ENCODE measurements at places on chromosomes 3 and 15. TPM values are rescaled to one million over a fixed set of nuclear protein-coding genes. Genes with fewer than 3 reads are reported as not detected.

DNA sequence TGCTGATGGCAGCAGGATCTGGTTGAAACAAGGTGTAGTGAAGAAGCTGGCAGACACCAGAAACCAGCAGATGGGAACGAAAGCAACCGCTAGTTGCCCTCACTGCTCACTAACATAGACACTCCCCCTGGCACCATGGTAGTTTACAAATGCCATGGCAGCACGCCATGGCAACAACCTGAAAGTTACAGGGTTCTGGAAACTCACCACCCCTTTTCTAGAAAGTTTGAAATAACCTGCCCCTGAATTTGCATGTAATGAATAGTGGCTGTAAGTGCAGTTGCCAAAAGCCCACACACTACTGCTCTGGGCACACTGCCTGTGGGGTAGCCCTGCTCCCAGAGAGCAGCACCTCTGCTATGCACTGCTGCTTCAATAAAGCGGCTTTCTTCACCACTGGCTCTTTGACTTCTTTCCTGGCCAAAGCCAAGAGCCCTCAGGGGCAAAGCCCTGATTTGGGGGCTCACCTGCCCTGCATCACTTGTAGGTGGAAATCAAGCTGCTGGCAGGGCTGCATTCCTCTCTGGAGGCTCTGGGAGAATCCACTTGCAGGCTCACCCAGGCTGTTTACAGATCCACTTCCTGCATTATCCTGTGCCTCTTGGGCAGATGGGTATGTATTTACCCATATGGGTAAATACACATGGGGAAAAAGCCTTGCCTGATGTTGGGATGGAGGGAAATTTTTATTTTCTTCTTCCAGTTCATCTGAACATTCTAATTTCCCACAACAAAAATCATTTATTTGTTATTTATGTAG, 2.0 kb upstream of the GP9 start:
- peak; percentile 35 for DNase-seq

DNA sequence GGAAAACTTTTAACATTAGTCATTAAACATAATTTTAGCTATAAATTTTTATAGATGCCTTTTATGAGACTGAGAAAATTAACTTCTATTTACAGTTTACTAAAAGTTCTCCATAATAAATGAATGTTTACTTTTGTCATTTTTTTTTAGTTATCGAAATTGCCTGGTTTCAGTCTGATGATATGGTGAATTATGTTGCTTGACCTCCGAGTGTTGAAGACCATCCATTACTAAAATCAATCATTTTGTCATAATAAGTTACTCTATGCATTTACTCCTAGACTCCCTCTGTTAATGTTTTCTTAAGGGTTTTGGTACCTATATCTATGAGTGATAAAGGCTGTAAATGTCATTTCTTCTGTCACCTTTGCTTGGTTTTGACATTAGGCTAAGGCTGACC, 516.0 kb upstream of the ROBO1 start:
- no peak for DNase-seq

- DNase-seq = no peak
Measured at GRCh38 chr3:59839810-59840515, 790.1 kb upstream of the CFAP20DC start.

DNA sequence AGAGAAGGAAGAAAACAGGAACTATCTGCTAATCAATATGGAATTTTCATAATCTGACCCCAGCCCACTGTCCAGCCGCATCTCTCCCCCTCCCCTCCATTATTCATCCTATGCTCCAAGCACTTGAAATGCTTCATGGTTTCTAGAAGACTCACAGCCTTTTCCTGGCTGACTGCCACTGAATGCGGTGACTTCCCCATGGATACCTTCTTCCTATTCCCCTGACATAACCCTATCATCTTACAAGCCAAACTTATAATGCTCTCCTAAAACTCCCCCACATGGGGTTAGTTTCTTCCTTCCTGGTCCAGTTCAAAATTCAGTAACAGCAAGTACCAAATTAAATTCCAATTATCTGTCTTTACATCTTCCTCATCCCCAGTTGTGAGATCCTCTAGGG, 31.2 kb upstream of the PTX3 start:
- DNase-seq = no peak

DNA sequence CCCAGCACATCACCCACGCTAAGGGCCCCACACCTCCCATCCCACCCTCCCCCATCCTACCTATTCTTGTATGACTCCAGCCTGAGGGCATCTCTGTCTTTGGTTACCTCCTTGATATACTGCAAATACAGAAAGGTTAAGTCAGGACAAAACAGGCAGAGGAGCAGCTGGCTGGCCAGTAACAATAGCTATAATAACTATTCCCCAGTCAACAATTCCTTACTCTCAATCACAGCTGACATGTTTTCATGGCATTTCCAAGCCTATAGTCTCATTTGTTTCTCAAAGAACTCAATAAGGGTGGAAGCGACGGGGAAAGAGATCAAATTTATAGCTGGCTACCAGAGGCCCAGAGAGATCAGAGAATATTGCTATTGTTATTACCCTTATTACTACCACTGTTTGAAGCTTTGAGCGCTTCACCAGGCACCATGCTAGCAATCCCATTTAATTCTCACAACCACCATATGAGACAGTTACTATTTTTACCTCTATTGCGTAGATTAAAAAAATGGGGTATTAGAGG, 93.0 kb upstream of the C2CD4B start:
- no peak for DNase-seq

- DNase-seq = no peak
Measured at GRCh38 chr15:73678498-73678897, 5.7 kb upstream of the CD276 start.

ALPK3 gene
- 0.01 TPM for polyA plus RNA-seq

MKRN3 gene
- 0.64 TPM for polyA plus RNA-seq

DNA sequence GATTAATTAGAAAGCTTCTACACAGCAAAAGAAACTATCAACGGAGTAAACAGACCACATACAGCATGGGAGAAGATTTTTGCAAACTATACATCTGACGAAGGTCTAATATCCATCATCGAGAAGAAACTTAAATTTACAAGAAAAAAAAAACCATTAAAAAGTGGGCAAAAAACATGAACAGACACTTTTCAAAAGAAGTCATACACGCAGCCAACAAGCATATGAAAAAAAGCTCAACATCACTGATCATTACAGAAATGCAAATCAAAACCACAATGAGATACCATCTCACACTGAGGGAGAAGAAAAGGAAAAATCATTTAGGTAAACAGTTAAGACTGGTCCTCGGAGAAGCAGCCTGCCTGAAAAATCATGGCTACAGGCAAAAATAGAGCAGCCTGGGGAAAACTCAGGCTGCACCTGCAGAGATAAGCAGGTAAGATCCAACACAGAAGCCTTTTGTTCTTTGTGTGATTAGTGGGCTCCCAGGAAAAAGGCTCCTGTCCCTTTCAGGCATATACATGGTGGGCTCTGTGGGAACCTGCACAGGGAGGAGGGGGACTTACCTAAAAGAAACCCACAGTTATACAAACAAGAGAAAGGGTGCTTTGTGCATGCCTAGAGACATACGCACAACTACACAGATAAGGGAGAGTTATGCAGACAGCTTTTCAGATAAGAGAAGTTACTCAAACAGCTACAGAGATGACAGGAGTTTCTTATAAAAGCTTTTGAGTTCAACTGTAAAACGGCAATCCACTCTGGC, 49.3 kb downstream of the C3orf70 start:
- DNase-seq = no peak

DNA sequence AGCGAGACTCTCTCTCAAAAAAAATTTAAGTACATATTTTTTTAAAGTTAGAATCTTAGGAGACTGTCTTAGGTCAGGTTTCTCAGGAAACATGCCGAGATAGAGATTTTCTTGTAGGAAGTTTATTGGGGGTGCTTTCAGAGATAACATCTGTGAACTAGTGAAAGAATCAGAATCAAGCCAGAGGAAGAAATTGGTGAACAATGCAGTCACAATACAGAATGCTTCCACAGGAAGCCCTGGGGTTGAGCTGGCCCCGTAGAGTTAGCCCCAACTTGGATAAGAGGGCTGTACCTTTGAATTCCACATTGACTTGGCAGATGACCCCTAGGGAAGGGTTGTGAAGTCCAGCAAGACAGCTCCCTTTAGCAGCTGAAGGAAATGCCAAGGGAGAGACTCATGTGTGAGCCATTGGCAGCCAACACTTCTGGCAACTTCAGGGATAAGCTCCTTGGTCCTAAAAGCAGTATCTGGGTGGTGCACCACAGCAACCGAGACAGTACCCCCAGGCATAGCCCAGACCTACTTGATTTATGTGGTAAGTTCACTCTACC, 7.1 kb upstream of the PLCB2 start:
- DNase-seq = no peak

GRCh38 chr3:135393898-135394525, 571.5 kb upstream of the PPP2R3A start:
- DNase-seq = no peak

DNA sequence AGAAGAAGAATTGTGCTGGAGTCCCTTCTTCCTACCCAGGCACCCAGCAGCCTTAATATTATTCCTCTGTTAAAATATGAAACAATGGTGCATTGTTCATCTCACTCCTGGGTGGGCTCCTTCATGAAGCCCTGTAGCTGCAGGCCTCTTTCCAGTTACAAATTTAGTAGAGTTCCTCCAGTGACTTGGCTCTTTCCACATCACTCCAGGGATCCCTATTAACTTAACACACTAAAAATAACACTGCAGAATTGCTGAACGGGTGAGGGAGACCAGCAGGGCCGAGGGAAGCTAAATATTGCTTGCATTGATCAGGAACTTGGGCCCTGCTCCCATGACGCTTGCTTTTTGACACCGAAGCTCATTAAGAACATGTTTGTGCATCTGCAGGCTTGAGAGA, 142.3 kb downstream of the PDCD6IP start:
- DNase-seq = no peak

IQCH gene
- polyA plus RNA-seq = 1.9 TPM

CCDC54 gene
- polyA plus RNA-seq = not detected

BLOC1S6 gene
- polyA plus RNA-seq = 38.8 TPM

DNA sequence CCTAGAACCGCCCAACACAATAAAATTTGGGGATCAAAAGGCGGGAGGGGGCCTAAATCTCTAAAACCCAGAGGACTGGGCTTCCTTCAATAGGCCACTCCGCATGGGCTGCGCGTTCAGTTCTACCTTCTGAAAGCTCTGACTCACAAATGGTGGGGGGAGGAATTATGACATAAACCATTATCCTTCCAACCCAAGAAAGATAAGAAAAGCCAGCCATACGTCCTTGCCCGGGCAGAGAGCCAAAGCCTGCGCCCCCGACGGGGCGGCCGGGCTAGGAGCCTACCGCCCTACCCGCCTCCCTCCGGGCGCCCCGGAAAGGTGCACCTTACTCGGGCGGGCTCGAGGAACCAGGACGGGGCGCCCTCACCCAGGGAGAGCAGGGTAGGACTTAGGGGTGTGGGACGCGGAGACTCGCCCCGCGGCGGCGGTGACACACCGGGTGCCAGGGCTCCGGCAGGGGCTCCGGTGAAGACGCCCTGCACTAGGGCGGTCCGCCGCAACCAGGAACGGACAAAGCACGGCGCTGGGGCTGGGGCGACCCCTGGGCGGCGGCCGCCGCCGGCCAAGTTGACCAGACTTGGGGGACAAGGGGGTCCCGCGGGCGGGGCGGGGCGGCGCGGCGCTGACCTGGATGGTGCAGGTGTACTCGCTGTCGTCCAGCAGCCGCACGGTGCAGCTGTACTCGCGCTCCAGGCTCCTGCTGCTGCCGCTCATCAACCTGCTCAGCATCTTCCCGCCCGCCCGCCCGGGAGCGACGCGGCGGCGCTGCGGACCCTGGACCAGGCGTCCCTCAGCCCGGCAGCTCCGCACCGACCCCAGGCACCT, 534 bp downstream of the FRMD5 start:
- peak; percentile 37 for DNase-seq

- no peak for DNase-seq
Measured at GRCh38 chr3:118304557-118304956, 730.1 kb downstream of the IGSF11 start.

DNA sequence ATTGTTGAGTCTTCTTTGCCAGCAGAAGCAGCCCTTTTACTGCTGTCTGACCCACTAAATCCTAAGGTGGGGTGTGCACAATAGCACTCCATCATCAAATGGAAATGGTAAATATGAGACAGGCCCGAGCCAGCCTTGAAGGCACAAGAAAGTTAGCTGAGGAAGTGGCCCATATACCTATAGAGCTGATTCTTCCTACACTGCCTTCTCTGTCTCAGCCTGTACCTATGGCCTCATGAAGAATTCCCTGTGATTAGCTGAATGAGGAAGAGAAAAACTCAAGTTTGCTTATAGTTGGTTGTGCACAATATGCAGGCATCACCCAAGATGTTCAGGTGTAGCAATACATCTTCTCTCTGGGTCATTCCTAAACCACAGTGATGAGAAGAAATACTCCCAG, 31.7 kb upstream of the XCR1 start:
- DNase-seq = no peak

UMPS gene
- polyA plus RNA-seq = 33.2 TPM

DNA sequence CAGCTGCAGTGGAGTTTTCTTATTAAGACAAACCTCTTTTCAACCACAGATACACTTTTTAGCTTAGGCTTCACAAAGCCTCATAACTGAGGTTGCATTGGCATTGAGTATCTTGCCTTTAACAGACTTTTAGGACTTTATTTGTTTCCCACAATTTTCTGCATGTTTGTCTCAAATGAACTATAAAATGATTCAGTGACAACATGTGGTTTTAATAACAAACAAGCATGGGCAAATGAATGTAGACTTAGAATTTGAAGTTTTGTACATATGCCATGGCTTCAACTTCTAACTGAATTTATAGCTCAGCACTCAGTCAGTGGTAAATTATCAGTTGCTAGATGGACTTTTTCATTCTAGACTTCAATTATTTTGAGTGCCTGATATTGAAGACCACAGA, 101.6 kb downstream of the SLC25A26 start:
- no peak for DNase-seq

DNA sequence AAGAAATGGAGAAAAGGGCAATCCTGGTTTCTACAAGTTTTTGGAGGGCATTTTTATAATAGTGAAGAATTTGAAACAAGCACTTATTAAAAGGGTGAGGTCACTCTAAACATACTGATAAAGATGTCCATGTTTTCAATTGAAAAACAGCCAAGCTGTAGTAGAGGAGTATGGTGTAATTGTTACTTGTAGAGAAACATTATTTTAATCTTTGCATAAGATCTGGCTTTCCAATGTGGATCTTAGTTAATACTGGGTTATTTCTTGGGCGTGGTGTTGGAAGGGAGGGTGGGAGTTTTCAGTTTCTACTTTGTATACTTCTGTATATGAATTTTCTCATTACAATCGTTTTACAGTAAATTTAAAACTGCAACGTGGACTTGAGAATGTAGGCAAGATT, 22.8 kb downstream of the MORF4L1 start:
- no peak for DNase-seq

DNA sequence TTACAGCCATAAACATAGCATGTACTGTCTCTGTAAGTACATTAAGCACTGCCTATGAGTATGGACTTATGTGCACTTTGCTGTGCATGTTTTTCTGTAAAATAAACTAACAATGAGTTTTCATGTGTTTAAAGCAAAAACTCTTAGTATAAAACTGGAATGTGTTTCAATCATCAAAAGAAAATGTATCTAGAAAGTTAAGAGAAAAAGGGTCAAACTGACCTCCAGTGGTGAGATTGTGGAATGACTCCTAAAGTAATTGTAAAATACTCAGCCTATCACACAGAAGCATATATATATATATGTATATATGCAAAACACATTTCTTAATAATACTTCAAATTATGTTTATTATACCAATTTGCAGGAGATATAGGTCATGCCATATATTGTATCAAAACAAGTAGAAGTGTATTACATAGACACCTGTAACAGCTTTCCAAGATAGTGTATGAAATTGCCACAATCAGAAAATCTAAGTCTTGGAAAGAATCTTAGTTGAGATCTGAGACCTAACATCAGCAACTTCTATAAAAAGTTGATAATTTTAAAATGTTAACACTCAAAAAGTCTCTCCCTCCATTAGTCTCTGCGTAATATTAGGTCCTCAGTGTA, 199.6 kb downstream of the FMN1 start:
- DNase-seq = no peak

UTS2B gene
- not detected for polyA plus RNA-seq

All from CD4-positive, alpha-beta memory T cell (primary cell).